ENCODE measurements at places on chromosomes 13 and 19. TPM values are rescaled to one million over a fixed set of nuclear protein-coding genes. Genes with fewer than 3 reads are reported as not detected.

LILRA1 gene
- polyA plus RNA-seq = 1.5 TPM

PCDH17 gene
- polyA plus RNA-seq = not detected

LILRA2 gene
- polyA plus RNA-seq = 2.8 TPM

GNG8 gene
- polyA plus RNA-seq = not detected

ZSCAN4 gene
- polyA plus RNA-seq = not detected

GPC5 gene
- polyA plus RNA-seq = 0.30 TPM

PEAK3 gene
- 0.18 TPM for polyA plus RNA-seq

DIAPH3 gene
- 0.03 TPM for polyA plus RNA-seq

LMTK3 gene
- 0.19 TPM for polyA plus RNA-seq

MCEMP1 gene
- 1.6 TPM for polyA plus RNA-seq

OR7D2 gene
- polyA plus RNA-seq = not detected

GGN gene
- not detected for polyA plus RNA-seq

SRRM5 gene
- 1.9 TPM for polyA plus RNA-seq

APOC1 gene
- polyA plus RNA-seq = not detected

KLK2 gene
- polyA plus RNA-seq = 1.2 TPM

TRIP10 gene
- polyA plus RNA-seq = 5.9 TPM

HSD11B1L gene
- 4.5 TPM for polyA plus RNA-seq

MATK gene
- 9.5 TPM for polyA plus RNA-seq

CEACAM3 gene
- 0.14 TPM for polyA plus RNA-seq

ERICH4 gene
- polyA plus RNA-seq = not detected

ZNF468 gene
- 12.6 TPM for polyA plus RNA-seq

PEX11G gene
- polyA plus RNA-seq = 0.13 TPM

THSD1 gene
- 1.2 TPM for polyA plus RNA-seq

ASPDH gene
- not detected for polyA plus RNA-seq

IGLON5 gene
- polyA plus RNA-seq = not detected

FCAR gene
- polyA plus RNA-seq = 1.9 TPM

LILRA6 gene
- polyA plus RNA-seq = 0.66 TPM

TBXA2R gene
- 8.0 TPM for polyA plus RNA-seq

PSG11 gene
- not detected for polyA plus RNA-seq

ARRDC5 gene
- polyA plus RNA-seq = 13.2 TPM

VSTM1 gene
- polyA plus RNA-seq = 0.58 TPM

SOX1 gene
- polyA plus RNA-seq = not detected

REEP6 gene
- polyA plus RNA-seq = 0.64 TPM

C1QTNF9B gene
- polyA plus RNA-seq = not detected

FXYD1 gene
- polyA plus RNA-seq = 3.1 TPM

ANKRD24 gene
- 1.5 TPM for polyA plus RNA-seq

CBARP gene
- polyA plus RNA-seq = not detected

CYP2A7 gene
- polyA plus RNA-seq = not detected

PRR36 gene
- 0.01 TPM for polyA plus RNA-seq

KIR2DL1 gene
- polyA plus RNA-seq = 0.22 TPM

CEACAM1 gene
- polyA plus RNA-seq = 8.8 TPM

ZNF723 gene
- not detected for polyA plus RNA-seq

ZNF221 gene
- polyA plus RNA-seq = 0.63 TPM

CYP4F8 gene
- polyA plus RNA-seq = not detected

STAP2 gene
- polyA plus RNA-seq = 0.33 TPM
